OCI-M1 (cell line): ENCODE measurements at places on chromosomes 6 and 20.

DNA sequence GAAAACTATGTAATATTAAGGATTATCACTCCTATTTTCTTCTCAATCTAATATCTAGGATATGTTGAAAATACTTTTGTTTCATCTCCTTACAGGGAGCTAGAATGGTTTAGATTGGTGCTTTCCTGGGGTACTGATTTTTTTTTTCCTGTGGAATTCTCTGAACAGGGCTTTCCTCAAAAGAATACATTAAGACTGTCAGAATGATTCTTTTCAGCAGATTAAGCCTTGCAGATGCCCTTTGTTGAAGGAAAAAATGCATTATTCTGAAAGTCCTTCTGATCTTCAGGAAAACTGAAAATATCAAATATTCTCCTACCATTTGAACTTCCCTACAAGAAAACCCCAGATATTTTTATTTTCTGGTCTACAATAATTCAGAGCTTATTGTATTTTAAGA, 178.9 kb downstream of the SOX4 start:
- no peak for DNase-seq

DNA sequence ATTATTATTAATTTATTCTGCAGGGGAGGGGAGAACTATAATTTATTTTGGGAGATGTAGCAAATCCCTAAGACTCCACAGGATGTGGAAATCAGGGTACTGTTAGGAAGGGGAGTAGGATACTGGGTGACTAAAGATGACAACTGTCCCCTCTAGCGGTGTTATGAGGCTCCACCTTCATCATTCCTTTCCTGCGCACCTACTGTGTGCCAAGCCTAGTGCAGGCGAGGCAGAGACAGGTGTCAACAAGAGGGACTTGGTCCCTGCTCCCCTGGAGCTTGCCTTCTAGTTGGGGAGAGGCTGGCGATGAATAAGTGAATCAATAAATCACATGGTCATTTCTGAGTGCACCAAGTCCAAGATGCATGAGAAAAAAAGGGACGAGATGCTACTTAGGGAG, 65.5 kb downstream of the STK35 start:
- DNase-seq: no peak

DNA sequence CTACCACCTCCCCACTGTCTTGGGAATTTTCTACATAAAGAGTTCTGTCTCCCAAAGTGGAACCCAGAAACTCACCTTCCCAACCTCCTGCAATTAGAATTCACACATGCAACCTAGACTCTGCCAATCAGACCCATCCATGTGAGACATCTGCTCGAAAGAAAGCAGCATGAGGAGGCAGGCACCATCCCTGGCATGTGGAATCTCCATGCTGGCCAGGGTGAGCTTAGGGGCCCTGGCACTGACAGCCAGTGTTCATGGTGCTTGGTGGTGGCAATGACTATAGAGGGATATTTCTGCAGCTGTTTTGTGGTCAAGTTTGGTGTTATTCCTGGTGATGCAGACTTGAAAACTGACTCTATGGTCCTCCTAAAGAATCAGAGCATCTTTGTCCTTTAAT, 17.4 kb upstream of the FOXF2 start:
- DNase-seq: no peak

GRCh38 chr20:61117725-61118124, 134.3 kb upstream of the CDH4 start:
- no peak for DNase-seq

DNA sequence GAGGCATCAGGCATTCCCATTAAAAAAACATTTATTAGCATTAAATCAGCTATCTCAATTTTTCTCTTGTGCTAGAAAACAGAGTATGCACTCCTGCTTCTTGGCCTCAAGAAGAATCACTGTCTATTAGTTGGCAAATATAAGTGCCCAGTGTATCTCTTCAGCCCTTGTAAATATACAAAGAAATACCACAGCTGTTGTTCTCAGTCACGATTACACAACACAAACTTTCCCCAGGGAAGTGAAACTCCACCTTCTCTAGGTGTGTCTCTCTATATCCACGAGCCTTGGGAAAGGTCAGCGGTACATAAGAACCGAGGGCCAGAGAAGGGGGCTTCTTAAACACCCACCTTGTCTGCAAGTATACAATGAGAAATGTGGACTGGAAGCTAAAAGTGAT, 194.7 kb downstream of the PKHD1 start:
- DNase-seq: no peak

- DNase-seq: no peak
These were observed 245.4 kb downstream of the PTPRK start for GRCh38 chr6:128275030-128275429.

- no peak for DNase-seq
These were observed 191.7 kb upstream of the TSHZ2 start for GRCh38 chr20:52780462-52780861.

- DNase-seq: no peak
These were observed 81.1 kb downstream of the SNX5 start for GRCh38 chr20:17887331-17888030.

DNA sequence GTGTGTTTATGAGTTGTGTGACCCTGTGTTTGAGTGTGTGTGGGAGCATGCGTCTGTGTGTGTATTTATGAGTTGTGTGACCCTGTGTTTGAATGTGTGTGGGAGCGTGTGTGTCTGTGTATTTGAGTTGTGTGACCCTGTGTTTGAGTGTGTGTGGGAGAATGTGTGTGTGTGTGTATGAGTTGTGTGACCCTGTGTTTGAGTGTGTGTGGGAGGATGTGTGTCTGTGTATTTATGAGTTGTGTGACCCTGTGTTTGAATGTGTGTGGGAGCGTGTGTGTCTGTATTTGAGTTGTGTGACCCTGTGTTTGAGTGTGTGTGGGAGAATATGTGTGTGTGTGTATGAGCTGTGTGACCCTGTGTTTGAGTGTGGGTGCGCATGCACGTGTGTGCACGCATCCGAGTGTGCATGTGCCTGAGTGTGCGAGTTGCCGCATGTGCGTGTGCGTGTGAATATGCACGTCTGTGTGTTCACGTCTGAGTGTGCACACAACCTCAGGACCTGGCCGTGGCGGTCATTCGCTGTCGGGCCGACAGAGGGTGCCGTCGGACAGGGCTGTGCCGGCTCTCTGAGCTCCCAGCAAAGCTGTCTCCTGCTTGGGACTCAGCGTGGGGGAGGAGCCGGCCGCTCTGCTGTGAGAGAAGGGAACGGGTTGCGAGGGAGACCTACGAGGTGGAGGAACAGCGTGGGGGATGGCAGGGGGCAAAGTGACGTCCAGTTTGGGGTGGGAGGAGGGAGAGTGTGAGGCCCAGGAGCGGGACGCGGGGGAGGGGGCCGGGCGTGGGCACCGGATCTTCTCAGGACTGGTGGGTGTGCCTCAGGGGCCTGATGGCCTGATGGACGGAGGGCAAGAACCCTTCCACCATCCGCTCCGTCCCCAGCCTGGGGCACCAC, 19.7 kb downstream of the SLC17A9 start:
- peak; percentile 91 for DNase-seq

DNA sequence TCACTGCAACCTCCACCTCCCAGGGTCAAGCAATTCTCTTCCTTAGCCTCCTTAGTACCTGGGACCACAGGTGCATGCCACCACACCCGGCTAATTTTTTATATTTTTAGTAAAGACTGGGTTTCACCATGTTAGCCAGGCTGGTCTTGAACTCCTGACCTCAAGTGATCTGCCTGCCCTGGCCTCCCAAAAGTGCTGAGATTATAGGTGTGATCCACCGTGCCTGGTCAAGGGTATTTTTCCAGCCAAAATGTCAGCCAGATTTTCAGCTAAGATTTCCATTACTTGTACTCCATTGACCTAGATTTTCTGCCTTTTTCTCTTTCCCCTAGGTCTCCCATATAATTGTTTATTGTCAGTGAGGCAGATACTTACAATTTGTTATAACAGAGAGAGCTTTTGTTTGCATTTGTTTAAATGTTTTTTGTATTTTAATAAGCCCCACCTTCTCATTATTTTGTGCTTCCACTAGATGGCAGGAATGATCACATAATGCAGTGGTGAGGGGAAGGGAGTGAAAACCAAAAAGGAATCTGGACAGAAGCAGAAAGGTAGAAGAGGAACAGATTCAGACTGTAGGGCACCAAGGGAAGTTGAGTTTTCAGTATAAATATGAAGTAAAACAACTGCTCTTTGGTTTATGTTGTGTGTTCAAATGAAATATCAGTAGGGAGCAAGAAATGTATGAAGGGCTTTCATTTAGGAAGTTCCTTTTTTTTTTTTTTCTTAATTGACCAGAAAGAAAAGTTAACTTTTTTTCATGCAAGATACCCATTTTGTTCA, 29.7 kb downstream of the RPF2 start:
- DNase-seq: peak; percentile 74

- DNase-seq: no peak
These were observed 14.5 kb downstream of the REV3L start for GRCh38 chr6:111468329-111469012.

GRCh38 chr6:151026041-151026663, 160.7 kb downstream of the MTHFD1L start:
- no peak for DNase-seq

DNA sequence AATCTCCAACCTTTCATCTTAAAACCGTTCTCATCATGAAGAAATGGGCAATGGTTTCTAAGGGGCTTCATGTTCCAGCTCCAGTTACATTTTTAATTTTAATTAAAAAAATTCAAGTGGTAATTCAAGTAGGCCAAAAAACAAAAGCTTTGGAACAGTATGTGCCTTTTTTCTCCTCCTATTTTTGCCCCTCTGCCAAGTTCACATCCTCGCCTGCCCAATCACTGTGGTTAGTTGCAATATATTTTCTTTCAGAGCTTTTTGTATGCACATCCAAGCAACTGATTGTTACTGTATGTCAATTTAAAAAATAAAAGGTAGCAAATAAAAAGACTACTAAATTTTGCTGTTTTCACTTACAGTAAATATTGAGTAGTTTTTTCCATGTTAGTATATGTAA, 99.8 kb upstream of the B3GAT2 start:
- no peak for DNase-seq

DNA sequence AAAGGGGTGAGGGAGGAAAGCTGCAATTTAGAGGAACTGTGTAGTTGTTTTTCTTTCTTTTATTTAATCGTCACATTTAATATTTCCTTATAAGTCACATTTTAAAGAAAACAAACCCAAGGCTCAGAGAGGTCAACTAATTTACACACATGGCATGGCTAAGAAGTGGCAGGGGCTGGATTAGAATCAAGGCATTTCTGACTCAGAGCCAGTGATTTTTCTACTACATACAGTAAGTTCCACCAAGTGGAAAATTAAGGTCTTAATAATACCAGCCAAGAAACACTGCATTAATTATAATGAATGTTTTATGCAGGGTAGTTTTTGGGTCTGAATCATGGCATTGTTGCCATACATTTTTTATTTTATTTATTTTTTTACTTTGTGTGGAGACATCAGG, 607.7 kb upstream of the CITED2 start:
- DNase-seq: no peak

DNA sequence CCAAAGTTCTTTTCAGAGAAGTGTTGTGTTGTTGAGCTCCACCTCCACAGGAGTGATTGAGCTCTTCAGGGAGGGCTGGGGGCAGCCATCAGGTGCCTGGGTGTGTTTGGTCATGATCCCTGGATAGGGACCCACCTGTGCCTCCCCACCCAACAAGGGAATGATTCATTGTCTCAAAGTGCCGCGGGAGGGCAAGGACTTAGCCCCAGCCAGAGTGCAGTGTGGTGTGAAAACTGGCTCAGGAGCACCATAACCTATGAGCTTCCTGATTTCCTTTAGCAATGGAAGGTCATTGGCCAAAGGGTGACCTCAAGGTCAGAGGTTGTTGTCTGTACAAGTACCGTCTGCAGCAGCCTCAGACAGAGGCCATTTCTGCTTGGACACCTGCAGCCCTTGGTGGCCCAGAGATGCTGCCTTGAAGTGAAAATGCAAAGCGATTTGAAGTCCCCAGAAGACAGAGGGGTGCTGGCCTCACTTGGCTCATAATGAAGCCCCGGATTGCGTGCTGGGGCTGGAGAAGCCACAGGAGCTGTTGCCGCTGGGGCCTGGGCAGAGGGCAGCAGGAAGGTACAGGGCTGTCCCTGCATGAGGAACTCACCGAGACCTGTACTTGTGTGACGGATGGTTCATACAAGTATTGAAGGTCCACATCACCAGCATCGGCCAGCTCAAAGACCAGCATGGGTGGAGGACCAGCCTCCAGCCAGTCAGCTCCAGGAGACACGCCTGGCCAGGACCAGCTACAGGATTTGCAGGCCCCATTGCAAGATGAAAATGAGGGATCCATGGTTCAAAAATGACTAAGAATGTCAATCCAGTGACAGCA, 100.6 kb upstream of the DUSP22 start:
- DNase-seq: no peak

DNA sequence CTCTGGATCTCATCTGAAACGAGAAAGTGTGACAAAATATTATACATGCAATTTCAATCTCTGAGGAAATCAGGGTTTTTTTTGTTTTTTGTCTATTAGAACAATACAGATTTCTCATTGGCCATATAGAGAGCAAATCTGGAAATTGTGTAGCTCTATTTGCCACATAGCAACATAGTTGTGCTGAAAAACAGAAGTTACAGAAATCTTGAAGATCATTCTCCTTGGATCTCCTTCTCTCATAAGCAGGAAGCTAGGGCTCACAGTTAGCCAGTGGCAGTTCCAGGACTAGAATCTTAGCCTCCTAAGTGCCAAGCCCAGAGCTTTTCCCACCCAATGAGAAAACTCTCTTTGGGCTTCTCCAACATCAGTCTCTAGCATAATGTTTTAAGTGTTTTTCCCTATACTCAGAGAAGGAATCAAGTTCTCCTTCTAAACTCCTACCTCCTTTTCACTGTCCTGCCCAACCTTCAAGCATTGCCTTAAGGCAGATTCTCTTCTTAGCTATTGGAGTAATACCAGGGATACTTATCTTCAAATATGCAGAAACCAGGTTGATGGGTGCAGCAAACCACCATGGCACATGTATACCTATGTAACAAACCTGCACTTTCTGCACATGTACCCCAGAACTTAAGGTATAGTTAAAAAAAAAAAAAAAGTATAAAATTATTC, 211.6 kb downstream of the ALDH8A1 start:
- no peak for DNase-seq

DNA sequence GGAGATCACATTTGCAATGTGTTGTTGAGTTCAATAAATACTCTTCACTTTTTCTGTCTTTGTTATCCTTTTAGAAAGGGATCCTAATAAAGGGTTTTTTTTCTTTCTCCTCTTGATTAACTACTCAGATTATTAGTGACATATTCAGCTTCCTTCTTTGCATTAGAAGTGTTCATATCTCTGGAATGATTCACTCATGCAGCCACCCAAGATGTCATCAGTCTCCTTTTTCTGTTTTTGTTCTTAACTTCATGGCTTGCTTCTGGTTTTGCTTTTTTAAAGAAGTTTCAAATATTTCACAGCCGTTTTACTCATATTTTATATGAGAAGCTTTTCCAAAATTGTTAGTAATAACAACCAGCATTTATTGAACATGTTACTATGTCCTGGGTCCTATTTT, 187.6 kb downstream of the TMEM242 start:
- no peak for DNase-seq

DNA sequence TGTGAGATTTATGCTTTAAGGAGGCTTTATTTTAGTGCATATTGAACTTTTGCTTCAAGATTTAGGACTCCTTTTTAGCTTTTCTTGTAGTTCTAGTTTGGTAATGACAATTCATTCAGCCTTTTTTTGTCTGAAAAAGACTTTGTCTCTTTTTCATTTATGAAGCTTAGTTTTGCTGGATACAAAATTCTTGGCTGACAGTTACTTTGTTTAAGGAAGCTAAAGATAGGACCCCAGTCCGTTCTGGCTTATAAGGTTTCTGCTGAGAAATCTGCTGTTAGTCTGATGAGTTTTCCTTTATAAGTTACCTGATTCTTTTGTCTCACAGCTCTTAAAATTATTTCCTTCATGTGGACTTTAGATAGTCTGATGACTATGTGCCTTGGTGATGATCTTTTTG, 142.8 kb upstream of the B3GAT2 start:
- DNase-seq: no peak

- DNase-seq: no peak
These were observed 55.6 kb downstream of the FRK start for GRCh38 chr6:116004841-116005815.

- DNase-seq: no peak
These were observed 60.4 kb downstream of the FOXO3 start for GRCh38 chr6:108621117-108621516.
